ENCODE measurements at places on chromosomes 6 and 20. TPM values are rescaled to one million over a fixed set of nuclear protein-coding genes. Genes with fewer than 3 reads are reported as not detected.

TSBP1 gene
- not detected for total RNA-seq

CLDN20 gene
- not detected for total RNA-seq

TRAM2 gene
- 14.8 TPM for total RNA-seq

SRSF6 gene
- total RNA-seq, result 33.8 TPM

PSMB8 gene
- 43.5 TPM for total RNA-seq

SLC35D3 gene
- not detected for total RNA-seq

HLA-DOA gene
- total RNA-seq, result 0.11 TPM

RNF39 gene
- total RNA-seq, result 7.2 TPM

COL9A3 gene
- 6.2 TPM for total RNA-seq

BPIFA1 gene
- not detected for total RNA-seq

ULBP2 gene
- 14.1 TPM for total RNA-seq

RNF144B gene
- total RNA-seq, result 16.9 TPM

RAET1L gene
- 1.1 TPM for total RNA-seq

SLC22A7 gene
- total RNA-seq, result not detected

TPMT gene
- 12.3 TPM for total RNA-seq

SGK2 gene
- not detected for total RNA-seq

FAM209B gene
- not detected for total RNA-seq

FAM83B gene
- 44.0 TPM for total RNA-seq

EMILIN3 gene
- not detected for total RNA-seq

C2 gene
- not detected for total RNA-seq

OR2J3 gene
- not detected for total RNA-seq

ZBTB12 gene
- total RNA-seq, result 0.30 TPM

PPP1R3G gene
- total RNA-seq, result 0.04 TPM

FGD2 gene
- 0.23 TPM for total RNA-seq

PRDM1 gene
- total RNA-seq, result 2.7 TPM

TRERF1 gene
- total RNA-seq, result 4.1 TPM

MLN gene
- not detected for total RNA-seq

SALL4 gene
- total RNA-seq, result not detected
